ENCODE measurements at places on chromosomes 2 and 18. TPM values are rescaled to one million over a fixed set of nuclear protein-coding genes. Genes with fewer than 3 reads are reported as not detected.

DNA sequence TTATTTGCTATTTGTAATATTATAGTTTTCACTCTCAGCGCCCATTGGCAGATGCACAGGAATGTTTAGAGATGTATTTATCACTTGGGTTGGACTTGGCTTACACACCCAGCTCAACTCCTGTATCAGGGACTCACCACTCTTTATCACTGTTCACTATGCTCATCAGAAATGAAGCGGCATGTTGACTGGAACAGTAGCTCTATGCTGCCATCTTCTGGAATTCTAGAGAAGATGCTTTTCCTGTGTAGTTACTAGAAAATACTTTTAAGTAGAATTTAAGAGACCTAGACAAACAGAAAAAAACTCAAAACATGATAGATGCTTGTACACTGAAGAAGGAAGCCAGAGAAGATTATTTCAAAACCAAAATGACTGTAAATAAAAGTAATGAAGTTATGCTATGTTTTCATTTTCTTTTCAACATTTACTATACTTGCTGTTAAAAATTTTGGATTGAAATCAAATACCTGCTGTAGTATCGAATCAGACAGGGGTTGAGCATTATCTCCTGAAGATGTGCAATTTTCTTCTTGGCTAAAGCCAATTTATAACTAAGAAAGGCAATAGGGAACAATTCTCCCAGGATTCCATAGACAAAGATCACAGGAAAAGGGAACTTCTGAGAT lies 47.4 kb upstream of the NXPH2 start:
- peak; percentile 43 for DNase-seq

DNA sequence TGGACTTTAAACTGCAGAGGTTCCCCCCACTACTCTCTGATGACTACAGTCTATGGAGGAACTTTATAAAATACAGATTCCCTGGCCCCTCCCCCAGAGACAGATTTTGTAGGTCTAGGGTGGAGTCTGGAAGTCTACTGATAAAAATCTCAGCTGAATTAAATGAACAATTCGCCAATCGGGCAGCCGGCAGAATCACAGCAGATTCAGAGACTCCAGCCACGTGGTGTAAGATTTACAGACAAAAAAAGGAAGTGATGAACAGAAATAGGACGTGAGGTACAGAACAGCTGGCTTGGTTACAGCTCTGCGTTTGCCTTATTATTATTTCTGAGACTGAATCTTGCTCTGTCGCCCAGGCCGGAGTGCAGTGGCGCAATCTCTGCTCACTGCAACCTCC lies 21.4 kb upstream of the MTA3 start:
- no peak for DNase-seq

- no peak for DNase-seq
Observed at GRCh38 chr2:128306931-128307460, 11.7 kb downstream of the HS6ST1 start.

GRCh38 chr18:24026457-24026856 lies 11.9 kb downstream of the TTC39C start:
- DNase-seq: no peak

GRCh38 chr2:85584354-85584856 lies at the start of gene VAMP5:
Gene VAMP5 (plus strand): TSS chr2:85584431. CDS start chr2:85584491, 60 bp downstream.
- no peak for DNase-seq

DNA sequence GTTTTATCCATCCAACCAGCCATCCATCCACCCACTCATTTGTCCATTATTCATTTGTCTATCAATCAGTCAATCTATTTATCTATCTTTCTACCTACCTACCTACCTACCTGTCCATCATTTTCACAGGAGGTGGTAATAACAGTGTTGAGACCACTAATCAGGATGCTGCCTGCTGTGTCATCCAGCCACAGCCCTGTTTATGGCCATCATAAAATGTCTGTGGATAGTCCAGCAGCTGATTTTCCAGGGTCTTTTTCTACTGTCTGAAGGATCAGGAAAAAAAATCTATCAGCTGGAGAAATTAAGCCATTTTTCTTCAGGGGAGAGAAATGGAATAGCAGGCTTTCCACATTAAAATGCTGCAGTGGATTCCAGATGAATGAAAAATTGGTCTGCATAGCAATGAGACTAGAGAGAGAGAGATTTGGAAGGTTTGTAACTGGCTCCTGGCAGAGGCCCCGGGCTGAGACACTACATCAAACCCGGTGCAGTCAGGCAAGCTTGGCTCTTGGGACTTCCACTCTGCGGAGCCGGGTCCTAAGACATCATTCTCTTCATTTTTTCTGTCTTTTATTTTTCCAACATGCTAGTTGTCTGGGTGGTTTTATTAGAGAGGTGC lies 33.0 kb upstream of the BOD1L2 start:
- no peak for DNase-seq

- DNase-seq: no peak
Observed at GRCh38 chr2:203427061-203427460, 98.9 kb downstream of the ABI2 start.

- DNase-seq: no peak
Observed at GRCh38 chr2:98252038-98252773, 94.0 kb upstream of the CNGA3 start.

DNA sequence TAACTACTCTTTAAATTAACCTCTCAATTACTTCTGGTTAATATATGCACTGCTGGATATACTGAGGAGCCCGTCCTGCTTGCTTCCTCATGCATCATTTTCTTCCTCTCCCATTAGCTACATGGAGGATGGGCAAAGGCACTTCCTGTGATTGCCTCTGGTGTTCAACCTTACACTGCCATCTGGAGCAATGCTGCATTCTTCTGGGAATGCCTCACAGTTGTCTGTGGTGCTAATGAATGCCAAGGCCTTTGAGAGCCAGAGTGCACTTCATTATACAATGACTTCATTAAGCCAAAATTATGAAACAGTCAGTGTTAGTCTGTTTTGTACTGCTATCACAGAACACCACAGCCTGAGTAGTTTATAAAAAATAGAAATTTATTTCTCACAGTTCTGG lies 134.8 kb upstream of the DOCK10 start:
- DNase-seq: no peak

DNA sequence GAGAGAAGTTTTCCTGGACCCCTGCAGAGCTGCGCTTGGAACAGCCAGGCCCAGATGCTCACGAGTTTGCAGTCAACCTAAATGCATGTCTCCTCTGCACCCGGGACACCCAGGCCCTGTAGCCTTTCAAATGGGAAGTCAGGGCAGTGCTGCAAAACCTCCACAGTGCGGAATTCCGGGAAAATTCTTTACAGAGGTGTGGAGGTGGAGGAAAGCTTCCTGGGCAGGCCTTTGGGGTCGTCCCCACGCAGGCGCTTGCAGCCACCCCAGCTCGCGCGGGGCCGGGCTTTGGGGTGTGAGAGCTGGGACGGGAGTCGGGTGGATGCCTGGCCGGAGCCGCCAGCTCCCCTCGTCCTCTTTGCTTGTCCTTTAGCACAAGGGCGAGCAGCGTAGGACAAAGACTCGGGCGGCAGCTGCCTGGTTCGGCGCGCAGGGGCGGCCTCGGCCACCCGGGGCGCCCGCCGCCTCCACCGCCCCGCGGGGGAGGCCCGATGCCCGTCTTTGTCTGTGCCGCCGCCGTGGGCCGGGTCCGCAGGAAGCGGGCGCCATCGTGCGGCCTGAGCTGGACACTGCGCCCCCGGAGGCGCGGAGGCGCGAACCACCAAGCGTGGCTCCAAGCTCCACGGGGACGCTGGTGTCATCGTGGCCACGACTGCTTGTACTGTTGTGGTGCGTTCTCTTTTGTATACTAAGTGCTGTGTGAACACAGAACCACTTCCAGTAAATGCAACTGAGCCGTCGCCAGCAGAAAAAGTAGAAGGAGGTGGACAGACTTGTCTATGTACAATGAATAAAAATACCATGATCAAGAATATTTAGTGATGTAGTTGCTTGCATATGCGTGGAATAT lies 28.2 kb upstream of the BCL11A start:
- peak; percentile 46 for DNase-seq

DNA sequence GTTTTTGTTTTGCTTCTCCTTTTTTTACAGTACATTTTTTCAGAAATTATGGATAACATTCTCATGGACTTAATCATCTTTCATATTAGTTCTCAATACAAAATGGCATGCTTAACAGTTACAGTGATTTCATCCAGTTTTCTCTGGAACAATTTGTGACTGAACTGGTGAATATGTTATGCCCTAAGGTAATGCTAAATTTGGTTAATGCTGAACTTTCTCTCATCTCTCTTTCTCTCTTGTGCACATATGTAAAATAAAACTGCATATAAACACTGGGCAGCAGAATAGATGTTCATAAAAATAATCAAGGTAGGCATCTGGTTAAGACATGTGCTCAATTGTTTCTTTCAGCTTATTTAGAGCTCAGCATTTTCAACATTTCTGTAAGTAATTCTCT lies 196.3 kb upstream of the TMEFF2 start:
- DNase-seq: no peak

DNA sequence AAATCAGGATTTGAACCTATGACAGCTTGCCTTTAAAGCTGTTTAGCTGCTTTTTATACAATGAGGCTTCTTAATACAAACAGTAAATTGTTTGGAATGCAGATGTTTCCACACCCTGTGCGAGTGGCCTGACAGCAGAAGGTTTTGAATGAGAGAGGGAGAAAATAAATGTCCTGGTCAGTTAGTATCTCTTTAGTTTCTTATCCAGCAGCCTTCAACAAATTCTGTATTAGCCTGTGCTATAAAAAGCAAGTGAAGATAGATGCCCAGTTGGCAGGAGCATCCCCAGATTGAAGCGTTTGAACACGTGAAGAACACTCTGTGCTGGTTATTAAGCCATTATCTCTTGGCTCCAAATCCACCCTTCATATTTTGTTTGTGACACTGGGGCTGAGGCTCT lies 70.6 kb downstream of the CERS6 start:
- no peak for DNase-seq

GRCh38 chr2:148944536-148944935 lies 69.5 kb downstream of the KIF5C start:
- DNase-seq: no peak

GRCh38 chr2:128635361-128635900 lies 316.8 kb upstream of the HS6ST1 start:
- no peak for DNase-seq

DNA sequence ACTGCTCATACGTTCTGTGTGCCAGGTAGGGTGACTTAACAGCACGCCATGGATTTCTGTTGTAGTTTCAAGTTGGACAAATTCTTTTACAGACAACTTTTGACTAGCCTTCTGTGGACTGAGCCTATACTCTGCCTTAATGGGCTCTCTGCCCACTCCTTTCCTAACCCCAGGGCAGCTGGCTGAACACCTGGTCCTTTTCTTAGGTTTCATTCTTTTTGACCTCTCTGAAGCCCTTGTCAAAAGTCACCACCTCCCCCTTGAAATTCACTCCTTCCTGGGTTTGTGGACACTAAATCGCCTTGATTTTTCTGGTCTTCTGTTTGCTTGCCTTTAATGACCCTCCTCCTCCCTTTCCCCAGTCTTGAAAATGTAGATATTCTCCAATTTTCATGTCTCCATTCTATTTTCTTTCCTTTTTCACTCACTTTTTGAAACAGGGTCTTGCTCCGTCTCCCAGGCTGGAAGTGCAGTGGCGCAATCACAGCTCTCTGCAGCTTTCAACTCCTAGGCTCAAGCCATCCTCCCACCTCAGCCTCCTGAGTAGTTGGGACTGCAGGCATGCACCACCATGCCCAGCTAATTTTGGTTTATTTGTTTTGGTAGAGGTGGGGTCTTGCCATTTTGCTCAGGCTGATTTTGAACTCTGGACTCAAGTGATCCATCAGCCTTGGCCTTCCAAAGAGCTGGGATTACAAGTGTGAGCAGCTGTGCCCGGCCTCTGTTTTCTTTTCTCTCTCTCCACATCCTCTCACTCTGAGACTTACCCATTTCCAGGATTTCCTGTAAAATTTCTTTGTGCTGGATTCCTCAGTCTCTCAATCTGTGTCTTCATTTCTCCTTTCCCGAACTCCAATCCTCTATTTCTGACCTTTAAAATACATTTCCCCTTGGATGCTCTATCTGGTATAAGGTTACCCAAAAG lies 112.9 kb downstream of the PLB1 start:
- no peak for DNase-seq

GRCh38 chr18:74196220-74197119 lies 48.1 kb downstream of the TIMM21 start:
- peak; percentile 56 for DNase-seq

WDR35 gene
- polyA plus RNA-seq: 31.4 TPM

EFR3B gene
- 5.9 TPM for polyA plus RNA-seq

NAPG gene
- 22.7 TPM for polyA plus RNA-seq

TFPI gene
- polyA plus RNA-seq: 47.4 TPM

ANKRD29 gene
- 0.59 TPM for polyA plus RNA-seq

ANO7 gene
- polyA plus RNA-seq: 1.1 TPM
